Activated naive CD4-positive, alpha-beta T cell (primary cell): ENCODE measurements at places on chromosomes 1 and 21.

GRCh38 chr1:26887125-26887524, 3.0 kb downstream of the GPN2 start:
- DNase-seq = no peak

GRCh38 chr1:92026806-92027205, 3.0 kb upstream of the EPHX4 start:
- no peak for DNase-seq

GRCh38 chr1:67666636-67667035, 18.4 kb upstream of the GADD45A start:
- no peak for DNase-seq

DNA sequence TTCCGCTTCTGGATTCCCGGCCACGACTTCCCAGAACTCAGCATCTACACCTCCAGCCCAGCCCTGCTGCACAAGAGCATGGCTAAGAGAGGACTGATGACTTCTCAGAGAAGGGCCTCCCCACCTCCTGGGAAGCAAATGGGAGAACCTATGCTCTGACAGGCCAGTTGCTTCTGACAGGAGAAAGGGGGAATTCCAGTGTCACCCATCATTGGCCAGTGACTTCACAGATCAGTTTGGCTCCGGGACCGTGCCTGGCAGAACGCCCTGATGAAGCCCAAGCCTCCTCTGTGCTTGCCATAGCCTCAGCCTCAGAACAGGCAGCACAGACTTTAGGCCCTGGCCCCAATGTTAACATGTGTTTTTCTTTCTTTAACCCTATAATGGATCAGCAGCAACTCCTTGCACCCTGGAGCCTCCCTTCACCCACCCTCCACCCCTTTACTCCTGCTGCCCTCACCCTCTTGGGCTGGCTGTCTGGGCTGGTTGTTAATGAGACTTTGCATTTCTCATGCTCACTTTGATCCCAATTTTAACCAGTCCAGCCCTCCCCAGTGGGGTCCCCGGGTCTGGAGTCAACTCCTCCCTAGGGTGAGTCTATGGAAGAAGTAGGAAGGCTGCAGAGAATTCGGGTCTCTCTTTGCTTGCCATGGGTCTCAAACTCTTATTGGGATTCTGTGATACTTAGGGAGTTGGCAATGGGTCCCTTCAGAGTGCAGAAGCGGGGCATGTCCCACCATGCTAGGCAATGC, 42.7 kb upstream of the SLC30A1 start:
- DNase-seq = no peak

DNA sequence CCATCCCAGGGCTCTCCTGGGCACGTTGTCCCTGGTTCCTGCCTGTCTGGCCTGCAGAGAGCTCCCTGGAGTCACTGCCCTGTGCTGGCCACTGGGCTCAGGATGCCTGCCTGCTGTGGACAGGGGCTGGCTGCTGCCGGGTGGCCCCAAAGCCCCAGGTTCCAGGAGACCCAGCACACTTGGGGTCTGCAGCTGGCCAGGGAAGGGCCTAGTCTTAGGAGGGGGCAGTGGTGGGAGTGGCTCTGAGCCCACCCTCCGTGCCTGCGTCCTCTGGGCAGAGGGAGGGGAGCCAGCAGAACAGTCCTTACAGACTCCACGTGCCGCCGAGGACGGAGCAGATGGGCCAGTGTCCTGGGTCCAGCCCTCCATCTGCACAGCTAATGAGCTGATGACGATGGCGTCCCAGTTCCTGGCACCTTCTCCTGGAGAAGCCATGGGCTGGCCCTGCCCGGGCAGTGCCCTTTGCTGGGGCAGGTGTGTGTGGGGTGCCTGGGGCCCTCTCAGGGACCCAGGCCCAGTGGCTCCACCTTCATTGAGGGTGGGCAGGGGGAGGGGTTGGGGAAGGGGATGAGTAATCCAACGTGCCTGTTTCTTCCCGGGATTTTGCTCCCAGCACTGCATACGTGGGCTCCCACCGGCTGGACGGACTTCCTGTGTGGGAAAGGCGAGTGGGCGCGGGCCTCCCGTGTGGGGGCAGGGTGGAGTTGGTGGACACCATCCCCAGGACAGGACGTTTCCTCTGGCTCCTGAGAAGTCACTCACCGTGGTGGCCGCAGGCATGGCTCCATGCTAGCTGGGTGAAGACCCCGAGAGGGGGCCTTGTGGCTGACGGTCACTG, 6.8 kb upstream of the PLCH2 start:
- no peak for DNase-seq

DNA sequence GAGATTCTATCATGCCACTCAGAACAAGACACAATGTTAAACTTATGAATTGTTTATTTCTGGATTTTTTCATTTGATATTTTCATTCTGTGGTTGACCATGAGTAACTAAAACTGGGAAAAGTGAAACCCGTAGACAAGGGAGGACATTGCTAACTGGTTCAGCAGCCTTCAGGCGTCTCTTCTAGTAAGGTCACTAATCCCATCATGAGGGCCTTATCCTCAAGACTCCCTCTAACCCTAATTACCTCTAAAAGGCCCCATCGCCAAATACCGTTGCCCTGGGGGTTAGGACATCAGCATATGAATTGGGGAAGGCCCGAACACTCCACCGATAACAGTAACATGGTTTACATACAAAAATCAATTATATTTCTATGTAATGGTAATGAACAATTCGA, 247.6 kb downstream of the TM2D1 start:
- DNase-seq = no peak

DNA sequence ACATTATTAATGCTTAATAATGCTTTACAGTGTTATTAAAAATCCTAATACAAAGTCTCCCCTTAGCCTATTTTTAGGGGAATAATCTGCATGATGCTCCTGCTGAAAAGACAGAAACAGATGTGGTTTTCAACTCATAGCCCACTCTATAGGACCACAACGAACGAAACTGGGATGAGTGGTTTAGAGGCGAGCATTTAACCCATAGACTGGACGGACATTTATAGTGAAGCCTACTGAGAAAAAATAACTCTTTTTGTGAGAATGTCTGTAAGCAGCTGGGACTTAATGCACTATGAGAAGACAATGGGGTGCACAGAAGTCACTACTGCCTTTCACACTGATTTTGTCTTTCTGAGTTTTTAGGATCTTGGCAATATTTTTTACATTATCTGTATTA, 1599.6 kb upstream of the B3GALT2 start:
- DNase-seq = no peak

DNA sequence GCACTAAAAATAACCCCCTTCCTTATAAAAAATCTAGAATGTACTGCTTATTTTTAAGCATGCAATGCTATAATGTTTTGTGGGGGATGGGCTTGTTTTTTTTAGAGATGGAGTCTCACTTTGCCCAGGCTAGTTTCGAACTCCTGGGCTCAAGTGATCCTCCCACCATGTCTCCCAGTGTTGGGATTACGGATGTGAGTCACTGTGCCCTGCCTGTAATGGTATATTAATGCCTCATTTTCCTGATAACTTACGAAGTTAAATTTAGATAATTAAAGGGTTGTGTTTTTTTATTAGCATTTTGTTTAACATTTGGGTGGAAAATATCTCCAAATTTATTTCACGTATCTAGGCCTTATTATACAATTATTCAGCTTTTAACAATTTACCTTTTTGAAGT, 6.5 kb downstream of the RNF11 start:
- no peak for DNase-seq

DNA sequence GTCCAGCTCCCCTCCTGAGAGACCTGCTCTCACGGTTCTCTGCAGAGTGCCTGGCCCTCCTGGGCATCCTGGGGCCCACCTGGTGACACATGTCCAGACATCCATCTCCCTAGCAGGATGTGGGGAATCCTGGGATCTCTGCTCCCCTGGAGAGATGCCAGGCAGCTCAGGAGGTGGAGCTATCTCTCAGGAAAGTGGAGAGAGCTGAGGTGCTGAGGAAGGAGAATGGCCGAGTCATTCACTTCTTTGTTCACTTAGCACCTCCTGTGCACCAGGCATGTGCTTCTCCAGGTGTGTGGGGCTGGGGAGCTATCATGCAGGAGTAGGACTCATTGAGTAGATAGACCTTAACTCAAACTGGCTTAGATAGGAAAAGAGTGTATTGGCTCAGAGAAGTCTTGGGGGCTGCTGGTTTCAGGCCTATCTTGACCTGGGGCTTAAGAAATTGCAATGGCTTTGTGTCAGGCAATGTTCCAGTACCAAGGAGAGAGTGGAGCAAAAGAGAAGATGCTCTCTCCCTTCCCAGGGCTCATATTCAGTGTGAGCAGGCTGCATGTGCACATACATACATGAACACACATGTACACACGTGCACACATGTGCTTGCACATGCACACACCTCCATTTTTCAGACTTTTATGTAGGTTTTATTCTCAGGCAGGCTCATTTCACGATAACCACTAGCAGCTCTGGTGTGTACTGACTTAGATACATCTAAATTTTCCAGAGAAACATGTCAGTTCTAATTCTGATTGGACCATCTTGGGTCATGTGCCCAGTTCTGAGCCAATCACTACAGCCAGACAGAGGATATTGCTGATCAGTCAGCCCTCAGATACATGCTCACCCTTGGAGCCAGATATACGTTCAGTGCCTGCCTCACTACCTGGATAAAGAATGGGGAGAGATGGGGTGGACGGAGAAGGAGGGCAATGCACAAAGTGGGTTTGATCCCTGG, 437.6 kb downstream of the PTPRU start:
- no peak for DNase-seq

DNA sequence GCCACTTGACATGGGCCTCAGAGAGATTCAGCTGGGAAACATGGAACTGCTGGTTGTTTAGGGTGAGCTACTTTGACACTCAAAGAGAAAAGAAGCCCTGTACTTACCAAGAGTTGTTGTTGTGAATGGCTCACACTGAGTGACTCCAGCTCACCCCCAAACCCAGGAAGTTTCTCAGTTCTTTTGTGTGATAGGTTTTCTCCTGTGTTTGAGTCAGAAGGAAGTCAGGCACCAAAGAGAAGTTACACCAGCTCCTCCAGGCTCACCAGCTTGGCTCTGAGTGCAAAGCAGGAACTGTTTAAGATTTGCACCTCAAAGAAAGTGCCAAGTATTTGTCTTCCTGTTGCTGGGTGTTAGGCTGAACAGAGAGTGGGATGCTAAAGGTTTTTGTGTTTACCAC, 111.2 kb upstream of the PROX1 start:
- no peak for DNase-seq

DNA sequence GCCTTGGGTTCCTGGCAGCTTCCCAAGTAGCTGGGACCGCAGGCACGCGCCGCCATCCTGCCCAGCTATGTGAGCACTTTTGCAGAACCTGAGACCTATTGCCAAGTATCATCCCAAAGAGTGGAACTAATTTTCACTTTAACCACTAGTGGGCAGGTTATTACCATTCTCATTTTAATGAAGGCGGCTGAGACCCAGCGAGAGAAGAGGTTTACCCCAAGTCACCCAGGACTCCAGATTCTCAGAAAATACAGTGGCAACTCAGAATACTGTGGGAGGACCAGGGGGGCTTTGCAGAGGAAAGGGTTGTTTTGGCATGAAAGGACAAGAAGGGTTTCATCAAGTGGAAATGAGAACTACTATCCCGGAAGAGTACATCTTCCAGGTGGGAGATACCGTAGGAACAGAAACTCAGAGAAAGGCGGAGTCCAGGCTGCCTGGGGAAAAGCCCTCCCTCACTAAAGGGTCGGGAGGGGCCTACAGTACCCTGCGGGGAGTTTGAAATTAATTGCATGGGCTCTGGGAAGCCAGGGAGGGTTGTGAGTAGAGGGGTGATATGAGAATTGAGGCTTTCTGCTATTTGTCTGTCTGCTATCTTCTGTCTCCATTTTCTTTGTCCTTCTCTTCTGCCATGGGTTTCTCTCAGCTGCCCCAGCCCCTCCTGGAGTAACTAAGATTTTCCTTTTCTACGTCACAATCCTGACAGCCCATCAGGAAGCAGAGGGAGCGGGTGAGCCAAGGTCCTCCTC, 7.2 kb upstream of the SEMA4A start:
- no peak for DNase-seq

GRCh38 chr1:30477588-30477987, 245.8 kb downstream of the MATN1 start:
- no peak for DNase-seq

DNA sequence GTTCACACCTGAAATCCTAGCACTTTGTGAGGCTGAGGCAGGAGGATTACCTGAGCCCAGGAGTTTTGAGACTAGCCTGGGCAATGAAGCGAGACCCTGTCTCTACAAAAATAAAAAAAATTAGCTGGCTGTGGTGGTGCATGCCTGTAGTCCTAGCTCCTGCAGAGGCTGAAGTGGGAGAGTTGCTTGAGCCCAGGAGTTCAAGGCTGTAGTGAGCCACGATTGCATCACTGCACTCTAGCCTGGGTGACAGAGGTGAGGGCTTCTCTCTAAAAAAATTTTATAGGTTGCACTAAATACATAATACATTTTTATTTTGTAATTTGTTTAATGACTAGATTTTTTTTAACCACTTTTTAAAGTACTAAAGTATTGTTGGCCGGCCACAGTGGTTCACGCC, 6.1 kb downstream of the PARK7 start:
- DNase-seq = no peak

- DNase-seq = no peak
These were observed 190.4 kb downstream of the ZBTB18 start for GRCh38 chr1:244241438-244241837.

DNA sequence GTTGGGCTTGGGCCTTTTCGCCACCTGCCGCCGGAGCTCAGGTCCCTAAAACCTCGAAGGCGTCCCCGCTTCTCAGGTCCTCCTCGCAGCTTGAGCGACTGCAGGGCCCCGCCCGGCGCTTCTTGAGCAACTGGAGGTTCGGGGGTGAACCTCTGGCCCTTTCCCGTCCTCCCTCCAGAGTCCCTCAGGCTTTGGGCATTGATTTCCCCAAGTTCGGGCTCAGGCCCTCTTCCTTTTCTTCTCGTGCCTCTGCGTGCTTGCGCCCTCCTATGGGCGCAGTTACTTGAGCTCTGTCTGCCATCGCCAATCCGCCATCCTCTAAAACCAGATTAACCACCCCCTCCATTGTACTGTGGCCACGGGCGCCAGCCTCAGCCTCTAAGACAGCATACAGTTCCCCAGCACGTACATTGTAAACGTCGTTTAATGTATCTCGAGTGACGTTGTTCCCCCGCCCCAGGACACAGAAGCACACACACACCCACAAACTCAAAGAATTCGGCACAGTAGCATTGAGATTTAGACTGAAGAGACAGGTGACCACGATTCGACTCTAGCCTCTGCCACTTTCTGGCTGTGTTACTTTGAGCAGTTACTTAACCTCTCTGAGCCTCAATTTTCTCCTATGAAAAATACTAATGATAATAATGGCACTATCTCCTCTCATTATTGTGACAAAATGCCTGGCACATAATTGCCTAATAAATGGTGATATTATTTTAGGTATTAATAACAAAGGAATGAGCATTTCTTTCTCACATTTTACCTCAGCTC, 22.6 kb downstream of the BTG2 start:
- DNase-seq = no peak
